Esophagus muscularis mucosa (tissue), 4 donors: ENCODE measurements at places on chromosomes 4 and X.

GRCh38 chr4:71870456-71870855 lies 86.6 kb upstream of the GC start:
- DNase-seq = no peak

- no peak for DNase-seq
Measured at GRCh38 chrX:38346150-38346549, 6.3 kb upstream of the OTC start.

DNA sequence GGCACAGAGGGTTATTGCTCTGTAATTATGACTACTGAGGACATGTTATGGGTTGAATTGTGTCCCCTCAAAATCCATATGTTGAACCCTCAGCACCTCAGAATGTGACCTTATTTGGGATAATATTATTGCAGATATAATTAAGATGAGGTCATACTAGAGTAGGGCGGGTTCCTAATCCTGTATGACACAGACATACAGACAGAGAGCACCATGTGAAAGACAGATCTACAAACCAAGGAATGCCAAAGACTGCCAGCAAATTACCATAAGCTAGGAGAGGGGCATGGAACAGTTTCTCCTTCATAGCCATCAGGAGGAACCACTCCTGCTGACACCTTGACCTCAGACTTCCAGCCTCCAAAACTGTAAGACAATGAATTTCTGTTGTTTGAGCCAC lies 115.2 kb upstream of the OTUD4 start:
- no peak for DNase-seq

- DNase-seq = no peak
Measured at GRCh38 chr4:52235552-52236201, 184.6 kb downstream of the SPATA18 start.

DNA sequence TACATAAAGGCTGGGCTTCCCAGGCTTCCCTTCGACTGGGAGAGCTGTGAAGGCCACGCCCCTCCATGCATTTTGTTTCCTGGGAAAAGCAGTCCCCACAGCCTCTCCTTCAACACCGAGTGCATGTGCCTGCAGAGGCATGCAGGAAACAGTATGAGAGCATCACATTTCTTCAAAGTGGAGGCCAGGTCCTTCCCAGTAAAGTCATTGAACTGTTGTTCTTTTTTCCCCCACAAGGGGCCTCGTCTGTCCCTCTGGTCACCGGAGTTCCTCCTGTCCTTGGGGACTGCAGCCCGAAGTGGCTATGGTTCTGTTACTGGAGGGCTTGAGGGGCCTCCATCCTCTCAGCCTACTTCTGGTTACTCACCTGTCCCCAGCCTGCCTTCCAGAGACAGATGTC lies 56.0 kb downstream of the RAI2 start:
- DNase-seq = no peak
